ENCODE measurements at places on chromosomes 5 and 9. TPM values are rescaled to one million over a fixed set of nuclear protein-coding genes. Genes with fewer than 3 reads are reported as not detected.

GRCh38 chr9:72807765-72808445 lies 144.9 kb downstream of the ALDH1A1 start:
- no peaks in the 10 kb centered on the region for H3K36me3 ChIP-seq
- H3K27me3 ChIP-seq, result no peaks in the 10 kb centered on the region
- no peak overlapping the region for H3K27ac ChIP-seq
- no peak for DNase-seq

DNA sequence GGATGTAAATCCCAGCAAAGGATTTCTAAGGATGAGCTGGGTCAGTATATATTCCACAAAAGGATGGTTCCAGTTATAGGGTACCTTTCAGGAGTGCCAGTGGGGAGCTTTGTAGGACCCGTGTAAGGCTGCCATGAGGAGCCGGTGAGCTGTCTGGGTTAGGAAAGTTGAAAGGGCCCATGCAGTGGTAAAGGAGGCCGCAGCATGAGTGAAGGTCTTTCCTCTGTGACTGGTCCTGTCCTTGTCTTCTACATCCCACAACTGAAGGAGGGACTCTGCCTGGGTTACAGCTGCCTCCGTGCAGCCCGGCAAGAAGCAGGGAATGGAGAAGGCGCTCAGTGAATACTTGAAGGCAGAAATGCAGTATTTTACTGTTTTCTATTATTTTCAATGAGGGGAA lies 58.9 kb downstream of the HSPA4 start:
- DNase-seq, result no peak
- no peaks in the 10 kb centered on the region for H3K36me3 ChIP-seq
- no peak overlapping the region for H3K27ac ChIP-seq
- no peak overlapping the region for H3K4me3 ChIP-seq

Gene CATSPER3
- not detected for total RNA-seq

Gene CYLC2
- total RNA-seq, result not detected

Gene CDC20B
- not detected for total RNA-seq

- no peaks in the 10 kb centered on the region for H3K36me3 ChIP-seq
- DNase-seq, result no peak
Observed at GRCh38 chr5:322942-323879, 1.7 kb downstream of the AHRR start.

Gene GMCL2
- not detected for total RNA-seq

Gene BOD1
- 30.1 TPM for total RNA-seq

DNA sequence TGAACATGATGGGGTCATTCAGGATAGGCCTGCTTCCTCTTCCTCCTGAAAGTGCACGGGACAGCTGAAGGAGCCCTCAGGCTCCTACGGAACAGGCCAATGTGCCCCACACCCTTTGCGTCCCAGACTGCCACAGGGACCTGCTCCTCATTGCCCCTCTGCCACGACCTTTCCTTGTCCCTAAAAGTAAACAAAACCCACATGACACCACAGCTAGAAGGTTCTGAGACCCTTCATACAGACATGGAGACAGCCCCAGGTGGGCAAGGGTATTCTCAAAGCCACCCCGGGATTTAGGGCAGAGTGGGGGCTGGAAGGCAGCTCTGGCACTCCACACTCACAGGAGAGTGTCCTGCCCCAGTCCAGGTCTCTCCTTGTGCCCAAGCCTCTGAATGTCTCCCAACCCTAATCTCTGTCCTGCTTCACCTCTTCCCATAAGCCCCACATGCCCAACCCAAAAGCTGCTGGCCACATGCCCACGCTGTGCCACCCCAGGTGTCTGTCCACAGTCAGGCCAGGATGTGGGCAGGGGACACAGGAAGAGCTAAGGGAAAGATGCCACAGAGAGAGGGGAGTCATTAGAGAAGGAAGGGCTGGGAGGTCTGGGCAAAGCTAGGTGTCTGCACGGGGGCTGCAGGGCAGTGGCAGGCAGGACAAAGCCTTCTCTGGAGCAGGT lies 800 bp downstream of the AMBP start:
- no peaks in the 10 kb centered on the region for H3K36me3 ChIP-seq
- H3K27ac ChIP-seq, result no peak overlapping the region
- no peaks in the 10 kb centered on the region for H3K4me1 ChIP-seq

Gene CA9
- not detected for total RNA-seq

- H3K4me3 ChIP-seq, result no peak overlapping the region
- H3K4me1 ChIP-seq, result no peaks in the 10 kb centered on the region
- DNase-seq, result no peak
- H3K27me3 ChIP-seq, result no peaks in the 10 kb centered on the region
- H3K27ac ChIP-seq, result no peak overlapping the region
Observed at GRCh38 chr5:174337276-174338184, 292.0 kb downstream of the NSG2 start.

Gene RNF183
- not detected for total RNA-seq

- no peaks in the 10 kb centered on the region for H3K36me3 ChIP-seq
- DNase-seq, result no peak
- no peaks in the 10 kb centered on the region for H3K27me3 ChIP-seq
- no peak overlapping the region for H3K27ac ChIP-seq
- H3K4me1 ChIP-seq, result no peaks in the 10 kb centered on the region
- no peak overlapping the region for H3K4me3 ChIP-seq
Observed at GRCh38 chr5:107951309-107951708, 280.6 kb upstream of the EFNA5 start.

Gene IL4
- not detected for total RNA-seq

Gene RGS7BP
- not detected for total RNA-seq

GRCh38 chr5:170746961-170747340 lies 36.6 kb upstream of the GABRP start:
- DNase-seq, result no peak
- peaks cover 59% of the 10 kb centered on the region for H3K27me3 ChIP-seq
- H3K4me3 ChIP-seq, result no peak overlapping the region
- no peaks in the 10 kb centered on the region for H3K4me1 ChIP-seq
- no peak overlapping the region for H3K27ac ChIP-seq

Gene UNC5A
- total RNA-seq, result not detected

DNA sequence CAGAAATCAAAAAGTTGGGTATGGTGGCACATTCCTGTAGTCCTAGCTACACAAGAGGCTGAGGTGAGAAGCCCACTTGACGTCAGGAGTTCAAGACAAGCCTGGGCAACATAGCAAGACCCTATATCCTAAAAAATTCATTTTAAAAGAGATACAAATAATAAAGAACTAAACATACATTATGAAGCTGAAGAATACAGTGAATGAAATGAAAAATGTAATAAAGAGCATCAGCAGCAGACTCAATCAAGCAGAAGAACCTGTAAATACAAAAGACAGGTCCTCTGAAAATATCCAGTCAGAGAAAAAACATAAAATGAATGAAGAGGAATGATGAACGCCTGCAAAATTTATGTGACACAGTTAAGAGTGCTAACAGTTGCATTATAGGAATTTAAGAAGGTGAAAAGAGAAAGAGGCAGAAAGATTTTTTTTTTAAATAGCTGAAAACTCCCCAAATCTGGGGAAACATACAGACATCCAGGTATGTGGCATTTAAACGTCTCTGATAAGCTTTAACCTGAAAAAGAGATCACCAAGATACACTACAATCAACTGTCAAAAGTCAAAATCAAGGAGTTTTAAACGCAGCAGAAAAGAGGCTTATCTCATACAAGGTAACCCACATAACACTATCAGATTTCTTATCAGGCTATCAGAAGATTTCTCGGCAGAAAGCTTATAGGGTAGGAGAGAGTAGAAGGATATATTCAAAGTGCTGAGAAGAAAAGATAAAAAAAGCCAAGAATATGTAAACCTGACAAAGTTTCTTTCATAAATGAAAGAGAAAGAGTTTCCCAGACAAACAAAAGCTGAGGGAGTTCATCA lies 57.6 kb downstream of the PRRC1 start:
- H3K36me3 ChIP-seq, result no peaks in the 10 kb centered on the region
- DNase-seq, result no peak
- no peaks in the 10 kb centered on the region for H3K4me1 ChIP-seq

DNA sequence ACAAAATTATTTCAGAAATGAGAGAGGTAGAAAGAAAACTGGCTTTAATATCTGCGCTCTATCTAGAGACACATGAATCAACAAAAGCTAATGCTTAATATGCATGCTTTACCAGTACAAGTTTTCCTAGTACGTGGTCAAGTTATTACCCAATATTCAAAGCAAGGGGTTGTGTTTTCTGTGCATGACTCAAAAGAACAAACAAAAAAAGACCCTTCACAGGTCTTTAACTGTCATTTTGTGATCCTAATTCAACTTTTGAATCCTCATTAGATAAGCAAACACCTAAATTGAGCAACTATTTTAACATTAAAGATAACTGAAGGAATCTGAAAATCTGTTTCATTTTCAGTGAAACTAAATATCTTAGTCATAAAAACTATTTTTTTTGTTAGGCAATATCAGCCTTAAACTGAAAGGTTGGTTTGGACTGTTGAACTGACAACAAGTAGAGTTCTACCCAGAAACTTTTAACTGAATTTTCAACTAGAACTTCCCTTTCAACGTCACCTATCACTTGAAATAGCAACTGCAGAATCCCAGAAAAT lies 12.5 kb downstream of the ST8SIA4 start:
- peak overlapping the region; percentile 62 for H3K27ac ChIP-seq
- no peaks in the 10 kb centered on the region for H3K27me3 ChIP-seq
- DNase-seq, result no peak
- no peak overlapping the region for H3K4me3 ChIP-seq

- DNase-seq, result no peak
- H3K4me3 ChIP-seq, result no peak overlapping the region
- H3K27me3 ChIP-seq, result no peaks in the 10 kb centered on the region
- no peaks in the 10 kb centered on the region for H3K36me3 ChIP-seq
- no peaks in the 10 kb centered on the region for H3K4me1 ChIP-seq
- H3K27ac ChIP-seq, result no peak overlapping the region
Observed at GRCh38 chr9:84819491-84819991, 150.0 kb downstream of the NTRK2 start.

Gene DAB2IP
- 0.22 TPM for total RNA-seq

Gene SIT1
- total RNA-seq, result 57.1 TPM

Gene PPP3R2
- total RNA-seq, result not detected

- no peaks in the 10 kb centered on the region for H3K4me1 ChIP-seq
- no peak for DNase-seq
- H3K27me3 ChIP-seq, result no peaks in the 10 kb centered on the region
- H3K27ac ChIP-seq, result no peak overlapping the region
Observed at GRCh38 chr5:68922172-68922987, 171.4 kb upstream of the SLC30A5 start.

GRCh38 chr5:109060378-109061025 lies 312.8 kb downstream of the FER start:
- no peaks in the 10 kb centered on the region for H3K36me3 ChIP-seq
- no peak overlapping the region for H3K4me3 ChIP-seq
- DNase-seq, result no peak
- no peaks in the 10 kb centered on the region for H3K27me3 ChIP-seq
- H3K4me1 ChIP-seq, result no peaks in the 10 kb centered on the region

DNA sequence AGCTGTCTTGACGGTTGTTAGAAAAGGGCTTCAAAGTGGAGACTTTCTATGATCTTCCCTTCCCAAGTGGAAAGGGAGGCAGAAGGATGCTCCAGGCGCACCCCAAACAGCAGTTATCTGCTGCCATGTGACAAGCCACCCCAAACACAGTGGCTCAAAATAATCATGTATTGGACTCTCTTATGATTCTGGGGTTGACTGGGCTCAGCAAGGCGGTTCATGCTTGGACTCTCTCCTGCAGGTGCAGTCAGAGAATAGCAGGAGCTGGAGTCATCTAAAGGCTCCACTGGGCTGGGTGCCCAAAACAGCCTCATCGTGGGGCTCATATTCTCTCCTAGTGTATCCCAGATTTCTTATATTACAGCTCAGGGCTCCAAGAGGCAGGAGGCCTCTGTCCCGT lies 177.6 kb upstream of the IER5L start:
- H3K27ac ChIP-seq, result no peak overlapping the region
- H3K4me3 ChIP-seq, result no peak overlapping the region
- H3K36me3 ChIP-seq, result no peaks in the 10 kb centered on the region
- peaks cover 17% of the 10 kb centered on the region for H3K4me1 ChIP-seq

DNA sequence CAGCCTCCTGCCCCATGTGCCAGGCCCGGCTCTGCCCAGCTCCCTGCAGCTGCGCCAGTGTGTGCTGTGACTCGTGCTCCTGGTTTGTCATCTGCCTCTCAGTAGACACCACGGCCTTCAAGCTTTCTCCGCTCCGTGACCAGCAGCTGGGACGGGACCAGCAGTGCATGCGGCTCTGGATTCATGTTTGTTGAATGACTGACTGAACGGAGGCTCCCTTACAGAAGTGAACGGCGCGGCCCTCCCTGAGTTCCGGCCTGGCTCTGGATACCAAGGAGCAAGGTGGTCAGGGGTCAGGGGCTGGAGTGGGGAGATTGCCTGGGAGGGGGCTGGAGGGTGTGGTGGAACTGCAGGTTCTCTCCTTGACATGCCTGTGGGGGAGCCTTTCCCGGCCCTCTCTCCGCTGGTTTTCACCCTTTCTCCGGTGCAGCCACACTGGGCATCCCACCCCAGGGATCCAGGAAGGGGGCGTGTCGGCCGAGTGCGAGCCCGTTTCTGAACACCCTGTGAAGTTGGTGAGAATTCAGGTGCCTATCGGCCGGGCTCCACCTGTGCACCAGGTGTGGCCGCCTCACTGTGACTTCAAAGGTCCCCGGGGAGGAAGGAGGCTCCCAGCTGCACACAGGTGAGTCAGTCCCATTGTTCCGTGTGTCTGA lies 11.1 kb upstream of the CEP72 start:
- H3K4me1 ChIP-seq, result peaks cover 3% of the 10 kb centered on the region
- H3K27me3 ChIP-seq, result peaks cover 42% of the 10 kb centered on the region
- H3K4me3 ChIP-seq, result no peak overlapping the region
- H3K36me3 ChIP-seq, result no peaks in the 10 kb centered on the region

DNA sequence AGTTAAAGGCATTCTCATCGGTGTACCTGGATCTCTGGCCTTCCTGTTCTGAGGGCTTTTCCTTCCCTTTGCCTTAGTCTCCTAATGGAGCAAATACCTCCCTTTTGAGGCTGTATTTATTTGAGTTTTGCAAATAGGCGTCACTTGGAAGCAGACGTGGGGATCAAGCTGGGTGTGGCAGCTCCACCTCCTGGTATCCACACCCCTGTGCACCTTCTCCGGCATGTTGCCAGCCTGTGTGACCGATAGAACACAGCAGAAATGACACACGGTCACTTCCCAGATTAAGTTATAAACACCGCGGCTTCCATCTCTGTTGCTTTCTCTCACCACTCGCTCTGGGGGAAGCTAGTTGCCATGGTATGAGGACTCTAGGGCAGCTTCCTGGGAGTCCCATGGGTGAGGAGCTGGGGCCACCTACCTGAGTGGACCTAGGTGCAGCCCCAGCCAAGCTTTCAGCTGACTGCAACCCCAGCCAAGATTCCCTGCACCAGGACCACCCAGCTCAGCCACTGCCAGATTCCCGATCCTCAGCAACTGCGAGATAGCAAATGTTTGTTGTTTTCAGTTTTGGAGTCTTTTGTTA lies 214.4 kb upstream of the MVB12B start:
- no peaks in the 10 kb centered on the region for H3K36me3 ChIP-seq
- H3K4me1 ChIP-seq, result no peaks in the 10 kb centered on the region
- H3K27ac ChIP-seq, result no peak overlapping the region
- DNase-seq, result no peak
- H3K4me3 ChIP-seq, result no peak overlapping the region
- peaks cover 3% of the 10 kb centered on the region for H3K27me3 ChIP-seq

Gene IRX2
- 0.26 TPM for total RNA-seq

Gene C8G
- total RNA-seq, result 3.8 TPM

Measured in T-cell (primary cell).